T-helper 17 cell (primary cell): ENCODE measurements at places on chromosomes 3 and 15.

GRCh38 chr15:73599934-73600333 is 33.3 kb downstream of the NPTN start:
- no peaks in the 10 kb centered on the region for H3K36me3 ChIP-seq
- H3K4me3 ChIP-seq = no peak overlapping the region
- H3K27me3 ChIP-seq = no peaks in the 10 kb centered on the region
- H3K27ac ChIP-seq = no peak overlapping the region
- no peak for DNase-seq
- peaks cover 20% of the 10 kb centered on the region for H3K4me1 ChIP-seq

GRCh38 chr15:91953432-91953831 is 99.9 kb downstream of the SLCO3A1 start:
- peaks cover 78% of the 10 kb centered on the region for H3K4me1 ChIP-seq
- H3K36me3 ChIP-seq = no peaks in the 10 kb centered on the region
- no peak overlapping the region for H3K4me3 ChIP-seq

GRCh38 chr3:16520970-16521881 is 7.7 kb upstream of the RFTN1 start:
- no peak overlapping the region for H3K27ac ChIP-seq
- H3K4me1 ChIP-seq = peaks cover 11% of the 10 kb centered on the region
- no peaks in the 10 kb centered on the region for H3K36me3 ChIP-seq
- no peak for DNase-seq

- DNase-seq = no peak
- H3K4me3 ChIP-seq = peak overlapping the region; percentile 36
- H3K27ac ChIP-seq = peak overlapping the region; percentile 56
- H3K4me1 ChIP-seq = peaks cover 37% of the 10 kb centered on the region
- H3K27me3 ChIP-seq = no peaks in the 10 kb centered on the region
Observed at GRCh38 chr15:78461171-78461888, 23.3 kb downstream of the IREB2 start.
